T-helper 17 cell (primary cell): ENCODE measurements at places on chromosomes 12 and 14. TPM values are rescaled to one million over a fixed set of nuclear protein-coding genes. Genes with fewer than 3 reads are reported as not detected.
A peak's percentile ranks its signal among the peaks of the same experiment; 100 is the strongest.

- no peak for DNase-seq
Observed at GRCh38 chr12:64390275-64390851, at the start of gene C12orf56. TSS of gene C12orf56 (minus strand) at chr12:64390758. CDS start at chr12:64390565, 193 bp downstream.

DNA sequence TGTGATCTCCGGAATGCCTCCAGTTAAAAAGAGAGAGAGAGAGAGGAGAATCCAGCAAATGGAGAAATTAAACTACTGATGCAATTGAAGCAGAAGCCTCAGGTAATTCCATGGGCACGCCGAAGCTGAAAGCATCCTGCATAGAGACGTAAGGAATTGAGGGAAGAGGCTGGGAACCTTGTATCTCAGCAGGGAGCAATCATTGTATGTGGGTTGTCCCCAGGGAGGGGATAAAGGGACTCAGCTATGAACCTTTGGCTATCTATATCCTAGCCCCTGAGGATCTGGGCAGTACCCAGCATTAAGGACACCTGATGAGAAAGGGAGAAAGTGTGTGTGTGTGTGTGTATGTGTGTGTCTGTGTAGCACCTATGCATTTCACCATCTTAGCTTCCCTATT is 95.8 kb upstream of the ATXN7L3B start:
- no peak for DNase-seq

- no peak for DNase-seq
Observed at GRCh38 chr12:126454581-126454980, 1389.3 kb downstream of the AACS start.

DNA sequence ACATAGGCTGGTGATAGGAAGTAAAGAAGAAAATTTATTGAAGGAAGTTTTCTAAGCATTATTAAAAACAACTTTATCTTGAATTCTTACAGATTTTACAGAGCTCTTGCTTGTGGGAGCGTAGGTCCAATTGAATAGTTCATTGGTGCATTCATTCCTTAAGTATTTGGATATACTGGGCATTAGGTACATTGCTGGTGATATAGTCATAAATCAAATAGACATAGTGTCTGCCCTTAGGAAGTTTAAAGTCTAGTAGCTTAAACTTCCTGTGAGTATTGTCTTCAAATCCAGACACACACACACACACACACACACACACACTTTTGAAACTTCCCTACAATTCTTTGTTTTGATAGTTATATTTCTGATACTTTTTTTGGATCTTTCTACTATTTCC is 226.7 kb downstream of the FUT8 start:
- DNase-seq, result no peak

DNA sequence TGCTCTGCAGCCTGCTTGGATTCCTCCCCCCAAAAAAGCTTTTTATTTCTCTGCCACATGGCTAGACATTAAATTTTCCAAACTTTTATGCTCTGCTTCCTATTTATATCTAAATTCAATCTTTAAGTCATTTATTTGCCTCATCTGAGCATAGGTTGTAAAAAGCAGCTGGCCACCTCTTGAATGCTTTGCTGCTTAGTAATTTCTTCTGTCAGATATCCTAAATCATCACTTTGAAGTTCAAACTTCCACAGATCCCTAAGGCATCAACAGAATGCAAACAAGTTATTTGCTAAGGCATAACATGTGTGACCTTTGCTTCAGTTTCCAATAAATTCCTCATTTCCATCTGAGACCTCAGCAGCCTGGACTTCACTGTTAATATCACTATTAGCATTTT is 209.6 kb downstream of the FSCB start:
- no peak for DNase-seq

DNA sequence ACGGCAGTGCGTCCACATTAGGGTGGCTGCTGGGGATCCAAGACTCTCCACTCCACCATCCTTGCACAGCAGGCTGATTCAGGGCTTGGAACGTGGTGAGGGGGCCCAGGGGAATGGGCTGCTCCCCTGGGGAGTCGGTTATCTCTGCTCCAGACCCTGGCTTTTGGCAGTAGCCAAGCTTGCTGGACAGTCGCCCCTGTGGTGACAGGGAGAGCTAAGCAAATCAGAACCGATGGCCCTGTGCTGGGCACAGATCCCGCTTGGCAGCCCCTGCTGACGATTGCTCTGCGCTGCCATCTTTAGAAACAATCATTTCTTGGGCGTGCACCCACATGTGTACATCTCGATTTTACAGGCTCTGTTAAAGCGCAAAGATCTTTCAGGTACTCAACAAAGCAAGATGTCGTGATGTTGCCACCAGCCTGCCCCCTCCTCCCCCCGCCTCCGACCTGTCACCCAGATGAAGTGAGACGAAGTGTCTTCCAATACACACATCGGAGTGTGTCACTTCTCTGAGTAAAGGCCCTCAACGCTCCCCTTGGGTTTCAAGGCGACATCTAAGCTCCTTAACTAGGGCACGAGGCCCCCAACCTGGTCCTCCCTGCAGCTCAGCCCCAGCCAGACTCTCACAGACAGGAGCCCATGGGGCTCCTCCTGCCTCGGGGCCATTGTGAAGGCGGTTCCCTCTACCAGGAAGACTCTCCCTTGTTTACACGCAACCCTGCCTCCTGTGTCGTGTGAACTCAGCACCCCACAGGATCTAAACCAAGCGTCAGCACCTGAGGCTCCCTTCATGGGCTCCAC is 55.6 kb downstream of the PITPNM2 start:
- no peak for DNase-seq

DNA sequence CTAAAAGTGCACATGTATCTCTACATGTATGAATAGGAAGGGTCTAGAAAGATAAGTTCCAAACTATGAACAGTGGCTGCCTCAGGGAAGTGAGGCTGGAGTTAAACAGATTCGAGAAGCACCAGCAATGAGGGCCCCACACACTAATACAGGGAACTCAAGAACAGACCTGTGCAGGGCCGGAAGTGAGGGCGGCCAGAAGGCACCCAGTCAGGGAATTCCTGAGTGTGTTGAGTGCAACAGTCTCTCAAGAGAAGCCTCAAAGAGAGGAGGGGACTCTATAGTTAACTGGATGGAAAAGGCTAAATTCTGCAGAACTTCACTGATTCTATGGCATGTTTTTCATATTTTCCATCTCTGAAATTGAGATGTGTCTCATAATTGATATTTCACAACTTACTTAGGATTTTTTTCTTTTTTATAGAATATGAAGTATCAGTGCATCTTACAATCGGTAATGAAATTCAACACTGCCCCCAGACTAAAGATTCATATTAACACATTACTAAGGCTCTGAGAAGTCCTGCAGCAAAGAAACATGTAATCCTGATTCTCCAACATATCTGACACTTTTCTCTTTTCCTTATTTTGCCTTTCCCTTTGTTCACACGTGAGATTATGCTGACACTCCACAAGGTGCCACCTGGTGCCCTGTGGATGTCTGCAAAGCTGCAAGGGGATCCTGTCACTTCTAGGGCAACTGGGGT is 61.3 kb downstream of the CHGA start:
- no peak for DNase-seq

DNA sequence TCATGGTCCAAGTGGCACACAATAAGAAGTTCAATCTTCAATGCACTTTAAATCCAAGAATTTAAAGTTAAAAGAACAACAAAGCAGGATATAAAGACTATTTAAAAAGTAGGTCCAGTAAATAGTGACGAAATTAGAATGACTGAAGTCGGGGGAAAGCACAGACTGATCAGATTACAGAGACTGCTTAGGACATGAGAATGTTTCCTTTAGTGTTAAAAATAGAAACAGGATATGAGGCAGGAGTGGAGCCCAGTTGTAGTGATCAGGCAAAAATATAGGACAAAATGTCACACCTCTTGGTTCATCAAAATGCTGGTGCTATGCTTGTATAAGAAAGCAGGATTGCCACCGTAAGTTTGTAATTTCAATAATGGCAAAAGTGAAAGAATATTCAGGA is 52.2 kb upstream of the CD163 start:
- no peak for DNase-seq

- DNase-seq, result no peak
Observed at GRCh38 chr12:15014708-15015107, 41.9 kb downstream of the PDE6H start.

GRCh38 chr12:89949457-89950195 is 241.0 kb upstream of the ATP2B1 start:
- peak; percentile 36 for DNase-seq

DNA sequence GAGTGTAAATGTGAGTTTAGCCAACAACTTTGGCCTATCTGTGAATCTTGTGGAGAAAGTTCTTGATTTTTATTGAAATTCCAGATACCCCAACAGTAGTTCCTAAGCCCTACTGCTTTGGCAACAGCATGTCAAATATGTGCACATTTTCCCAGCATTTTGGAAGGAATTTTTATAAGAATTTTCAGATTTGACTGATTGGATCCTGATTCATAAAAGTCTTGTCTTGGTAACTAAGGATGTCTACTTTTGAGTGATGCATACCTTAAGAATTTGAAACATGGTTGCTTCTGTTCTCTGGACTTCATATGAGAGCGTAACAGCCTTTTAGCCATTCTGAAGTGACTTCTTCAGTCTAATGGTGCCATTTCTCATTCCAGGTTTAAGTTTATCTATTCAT is 106.7 kb downstream of the ANO4 start:
- no peak for DNase-seq

GRCh38 chr12:43805149-43805859 is 813 bp downstream of the TWF1 start:
- no peak for DNase-seq

DNA sequence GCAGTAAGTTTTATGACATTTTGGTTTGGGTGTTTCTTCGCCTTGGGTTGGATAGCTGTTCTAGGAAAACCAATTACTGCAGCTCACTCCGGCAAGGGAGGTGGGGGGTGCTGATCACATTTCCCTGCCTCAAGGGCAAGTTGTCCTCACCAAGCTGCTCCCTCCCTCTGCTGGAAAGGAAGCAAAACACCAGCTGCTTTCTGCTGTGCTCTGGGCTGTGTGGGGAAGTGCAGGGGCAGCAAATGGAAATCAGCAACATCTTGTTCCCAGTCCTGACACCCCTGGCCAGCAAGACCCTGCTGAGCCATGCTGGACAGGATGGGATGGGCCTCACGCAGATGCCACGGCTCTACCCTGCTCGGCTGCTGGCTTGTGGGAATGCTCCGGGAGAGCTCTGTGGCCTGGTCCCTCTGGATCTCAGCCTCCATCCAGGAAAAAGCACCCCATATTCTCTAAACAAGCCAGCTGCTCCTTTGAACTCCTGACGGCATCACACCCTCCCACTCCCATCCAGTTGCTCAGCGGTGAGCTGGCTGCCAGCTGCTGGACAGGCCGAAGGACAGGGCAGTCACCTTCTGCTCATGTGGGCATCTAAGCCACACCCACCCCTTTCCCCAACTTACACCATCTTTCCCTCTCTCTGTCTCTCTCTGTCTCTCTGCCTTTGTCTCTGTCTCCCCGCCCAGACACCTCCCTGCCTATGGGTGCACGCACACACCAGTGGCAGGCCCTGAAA is 52.4 kb upstream of the EIF5 start:
- DNase-seq, result no peak

- no peak for DNase-seq
Observed at GRCh38 chr14:57657487-57657886, 163.8 kb upstream of the CCDC198 start.

GRCh38 chr14:71720978-71721624 is 211.1 kb upstream of the RGS6 start:
- no peak for DNase-seq

DNA sequence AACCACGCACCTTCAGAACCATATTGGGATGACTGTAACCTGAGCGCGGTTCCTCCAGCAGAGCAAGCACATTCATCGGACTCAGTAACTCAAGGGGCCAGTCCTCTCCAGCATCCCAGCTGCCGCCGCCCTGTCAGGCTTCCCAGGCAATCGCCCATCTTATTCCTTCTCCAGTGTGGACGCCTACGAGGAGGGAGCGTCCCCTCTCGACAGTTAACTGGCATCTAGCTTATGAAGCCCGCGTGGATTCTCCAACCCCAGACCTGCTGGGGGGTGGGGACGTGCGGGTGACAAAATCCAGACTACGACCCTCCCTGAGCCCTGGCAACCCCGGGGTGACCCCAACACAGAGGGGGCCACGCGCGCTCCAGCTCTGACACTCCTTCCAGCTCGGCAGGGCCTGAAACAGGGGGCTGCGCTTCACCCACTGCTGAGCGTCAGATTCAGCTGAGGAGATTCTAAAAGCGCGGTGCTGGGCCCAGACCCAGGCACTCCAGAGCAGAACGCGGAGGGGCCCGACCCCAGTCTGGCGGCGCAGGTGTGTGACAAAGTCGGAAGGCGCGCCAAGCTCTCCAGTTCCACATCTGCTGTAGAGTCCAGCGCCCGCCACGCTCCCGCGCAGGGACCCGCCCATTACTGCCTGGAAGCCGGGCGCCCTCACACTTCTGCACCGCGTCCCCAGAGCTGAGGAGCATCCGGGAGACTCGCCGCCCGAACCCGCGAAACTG is 43.9 kb upstream of the ESR2 start:
- DNase-seq, result peak; percentile 42

DNA sequence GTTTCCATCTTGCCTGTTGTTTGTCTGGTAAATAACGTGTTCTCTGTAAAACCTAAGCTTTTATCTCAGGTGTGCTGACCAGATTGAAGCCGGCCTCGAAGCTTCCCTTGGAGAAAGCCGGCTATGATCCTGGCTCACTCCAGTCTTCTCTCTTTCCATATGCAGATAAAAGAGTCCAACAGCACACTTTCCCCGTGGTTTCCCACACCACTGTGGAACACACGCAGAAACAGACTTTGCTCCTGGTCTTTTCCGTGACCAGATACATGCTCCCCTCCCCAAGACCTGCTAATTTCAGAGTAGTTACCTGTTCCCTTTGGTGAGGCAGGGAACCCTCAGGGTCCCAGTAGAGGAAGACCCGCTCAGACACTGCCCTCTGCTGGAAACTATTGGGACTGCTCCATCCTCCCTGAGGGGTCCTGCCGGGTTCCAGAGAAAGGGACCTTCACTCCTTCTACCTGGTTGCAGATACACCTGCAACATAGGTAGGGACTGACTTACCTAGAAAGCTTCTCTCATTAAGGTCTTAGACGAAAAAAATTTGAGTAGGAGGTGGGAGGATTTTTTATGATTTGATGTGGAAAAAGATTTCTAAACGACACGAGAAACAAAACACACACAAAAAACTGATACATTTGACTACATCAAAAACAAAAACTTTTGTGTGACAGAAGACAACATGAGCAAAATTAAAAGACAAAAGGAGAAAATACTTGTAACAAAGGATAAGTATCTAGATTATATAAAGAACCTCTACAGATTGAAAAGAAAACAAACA is 415.4 kb upstream of the CCDC196 start:
- DNase-seq, result peak; percentile 50

- DNase-seq, result no peak
Observed at GRCh38 chr12:67748743-67749040, 100.1 kb downstream of the DYRK2 start.

Gene KLHL33
- total RNA-seq, result 0.39 TPM

Gene GDF3
- not detected for total RNA-seq

Gene AKAP5
- total RNA-seq, result 0.16 TPM

Gene MAP3K9
- total RNA-seq, result 9.1 TPM

Gene OTOGL
- not detected for total RNA-seq

Gene CLEC7A
- 3.2 TPM for total RNA-seq

Gene CD163
- total RNA-seq, result 0.89 TPM

Gene COCH
- not detected for total RNA-seq

Gene NOVA1
- total RNA-seq, result 0.16 TPM

Gene REP15
- total RNA-seq, result not detected

Gene GPR162
- total RNA-seq, result 0.63 TPM
